Hematopoietic multipotent progenitor cell (in vitro differentiated cells): ENCODE measurements at places on chromosomes 4 and X. TPM values are rescaled to one million over a fixed set of nuclear protein-coding genes. Genes with fewer than 3 reads are reported as not detected.
A peak's percentile ranks its signal among the peaks of the same experiment; 100 is the strongest.

GRCh38 chr4:184344435-184344834 lies 126.8 kb upstream of the ENPP6 start:
- DNase-seq: peak; percentile 19

DNA sequence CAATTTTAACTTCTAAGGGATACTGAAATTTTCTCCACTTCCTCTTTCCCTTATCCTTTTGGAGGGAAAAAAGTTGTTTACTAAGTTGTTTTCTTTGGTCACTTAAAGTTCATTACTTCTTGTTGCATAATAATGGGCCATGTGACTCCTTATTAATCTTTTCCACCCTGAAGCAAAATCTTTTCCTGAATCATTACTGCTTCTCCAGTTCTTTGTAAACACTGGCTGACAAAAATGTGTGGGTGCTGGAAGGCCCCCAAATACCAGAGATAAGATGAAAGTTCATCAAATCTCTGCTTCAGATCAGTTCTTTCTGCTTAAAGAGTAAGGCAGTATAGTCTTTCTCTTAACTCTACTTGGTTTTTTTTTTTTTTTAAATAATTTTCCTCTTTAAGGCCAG lies 108.9 kb upstream of the NHS start:
- DNase-seq: no peak

DNA sequence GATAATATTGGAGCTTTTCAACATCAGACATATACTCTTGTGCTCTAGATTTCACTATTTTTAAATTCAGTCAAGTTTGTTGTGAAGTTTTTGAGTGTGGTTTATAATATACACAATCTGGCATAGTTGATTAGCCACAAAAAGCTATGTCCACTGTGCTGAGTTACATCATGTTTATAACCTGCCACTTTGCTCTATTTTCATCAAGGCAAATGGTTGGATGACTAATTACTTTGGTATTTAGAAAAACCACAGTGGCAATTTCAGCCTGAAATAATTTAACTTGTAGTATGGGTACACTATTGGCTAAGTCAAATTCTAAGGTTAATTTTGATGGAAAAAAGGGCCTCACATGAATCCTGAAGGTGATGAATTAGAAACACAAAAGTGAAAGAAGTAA lies 262.6 kb downstream of the C4orf33 start:
- DNase-seq: no peak

GRCh38 chr4:28966982-28967381 lies 1753.2 kb upstream of the PCDH7 start:
- DNase-seq: no peak

DNA sequence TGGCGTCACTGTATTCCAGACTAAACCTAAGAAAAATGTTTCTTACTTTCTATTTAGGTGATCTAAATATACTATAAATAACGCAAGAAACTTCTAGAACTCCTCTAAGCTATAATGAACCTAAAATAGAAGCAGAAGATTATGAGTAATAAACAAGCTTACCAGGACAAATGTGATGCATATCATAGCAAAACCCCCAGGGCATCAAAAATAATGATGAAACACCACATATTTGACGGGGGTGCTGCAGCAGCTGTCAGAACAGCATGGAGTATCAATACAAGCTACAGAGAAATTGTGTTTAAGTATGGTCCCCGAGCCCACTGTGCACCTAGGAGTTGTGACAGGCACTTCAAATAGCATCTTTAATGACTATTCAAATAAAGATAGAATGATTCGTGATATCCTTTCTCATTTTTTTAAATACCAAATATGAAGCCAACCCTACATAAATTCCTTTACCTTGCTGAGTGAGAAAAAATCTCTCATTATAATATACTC lies 337.3 kb downstream of the CENPC start:
- no peak for DNase-seq

DNA sequence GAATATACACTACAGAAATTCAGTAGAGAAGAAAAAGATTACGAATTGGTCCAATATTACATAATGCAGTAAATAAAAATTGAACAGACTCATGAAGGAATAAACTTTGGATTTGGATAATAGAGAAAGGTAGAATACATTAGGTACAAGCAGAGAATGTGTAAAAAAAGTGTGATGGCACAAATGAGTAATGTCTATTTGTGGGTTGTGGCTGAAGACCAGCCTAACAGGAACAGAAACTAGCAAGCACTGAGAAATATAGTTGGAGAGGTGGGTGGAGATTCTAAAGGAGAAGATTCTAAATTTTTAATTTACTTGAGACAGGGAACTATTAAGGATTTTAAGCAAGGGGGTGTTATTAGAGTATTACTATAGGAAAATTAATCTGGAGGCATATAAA lies 15.2 kb upstream of the CLOCK start:
- no peak for DNase-seq

DNA sequence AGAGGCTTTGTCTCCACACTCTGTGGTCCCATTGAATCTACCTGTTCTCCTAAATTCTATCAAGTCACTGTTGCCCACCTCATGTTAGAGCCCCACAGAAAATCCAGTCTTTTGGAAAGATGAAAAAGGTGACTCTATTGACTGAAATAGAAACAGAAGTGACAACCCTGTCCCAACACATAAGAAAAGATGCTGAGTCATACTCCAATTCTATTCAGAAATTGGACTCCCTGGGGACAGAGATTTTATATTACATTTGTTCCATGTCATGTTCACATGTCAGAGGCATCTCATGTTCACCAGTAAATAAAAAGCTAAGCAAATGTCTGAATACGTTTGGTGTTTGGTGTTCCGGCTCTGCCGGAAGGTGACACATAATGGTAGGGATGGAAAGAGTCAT lies 2.9 kb upstream of the GRPR start:
- DNase-seq: no peak

GRCh38 chr4:3699678-3700077 lies 66.5 kb upstream of the ADRA2C start:
- DNase-seq: no peak

GRCh38 chr4:140395668-140396067 lies 22.2 kb downstream of the SCOC start:
- DNase-seq: no peak

- no peak for DNase-seq
Measured at GRCh38 chr4:94603170-94603747, 151.5 kb downstream of the PDLIM5 start.

GRCh38 chr4:40734497-40734896 lies 15.3 kb upstream of the NSUN7 start:
- no peak for DNase-seq

GRCh38 chrX:13764281-13764680 lies 29.7 kb downstream of the OFD1 start:
- no peak for DNase-seq

GRCh38 chr4:80335554-80336358 lies at the start of gene CFAP299:
Gene CFAP299 (plus strand): TSS chr4:80335730.
- DNase-seq: peak; percentile 89

GRCh38 chr4:139457318-139457717 lies 3.4 kb downstream of the RAB33B start:
- DNase-seq: no peak

- DNase-seq: no peak
Measured at GRCh38 chrX:150871341-150871811, 27.1 kb downstream of the CD99L2 start.

- no peak for DNase-seq
Measured at GRCh38 chrX:51148848-51149247, 183.8 kb upstream of the NUDT10 start.

The SLC2A9 gene
- total RNA-seq: 3.2 TPM

The GPRIN3 gene
- total RNA-seq: 2.7 TPM

The EGFL6 gene
- not detected for total RNA-seq

The LARP1B gene
- total RNA-seq: 6.7 TPM

The TMEM47 gene
- not detected for total RNA-seq

The RELL1 gene
- 63.0 TPM for total RNA-seq

The MAGEB2 gene
- not detected for total RNA-seq

The NWD2 gene
- under 0.01 TPM for total RNA-seq

The RASSF6 gene
- total RNA-seq: 1.3 TPM

The PGAM4 gene
- not detected for total RNA-seq

The SPANXB1 gene
- total RNA-seq: not detected

The KLB gene
- total RNA-seq: under 0.01 TPM
